ENCODE measurements at places on chromosomes 13 and 19.
A peak's percentile ranks its signal among the peaks of the same experiment; 100 is the strongest.

- no peaks in the 10 kb centered on the region for H3K27me3 ChIP-seq
- H3K4me3 ChIP-seq = peak within 1 kb of the TSS; percentile 86
- peaks cover 2% of the 10 kb centered on the region for H3K36me3 ChIP-seq
- H3K27ac ChIP-seq = peak within 1 kb of the TSS; percentile 100
- peaks cover 23% of the 10 kb centered on the region for H3K4me1 ChIP-seq
Observed at GRCh38 chr19:49677231-49677900, at the start of gene PRMT1. PRMT1 (plus strand) TSS chr19:49677271; CDS start chr19:49677281, 10 bp downstream.

DNA sequence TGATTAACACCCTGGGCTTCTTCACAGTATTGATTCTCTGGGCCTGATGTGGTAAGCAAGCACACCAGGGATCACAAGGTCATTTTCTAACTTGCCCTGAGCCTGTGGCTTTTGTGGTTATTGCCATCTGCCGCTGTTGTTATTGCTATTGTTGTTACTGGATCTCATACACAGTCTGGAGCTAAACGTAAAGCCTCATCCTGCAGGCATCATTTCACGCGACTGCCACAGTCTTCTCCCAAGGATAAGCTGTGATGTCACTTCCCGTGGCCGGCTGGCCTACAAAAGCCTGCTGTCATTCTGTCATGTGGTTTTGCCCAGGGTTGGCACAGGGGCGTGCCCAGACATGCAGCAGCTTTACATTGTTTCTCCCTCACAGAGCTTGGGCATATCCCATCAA is 154.0 kb upstream of the GPR12 start:
- DNase-seq = no peak
- H3K27ac ChIP-seq = no peak overlapping the region
- peaks cover under 1% of the 10 kb centered on the region for H3K4me1 ChIP-seq
- no peaks in the 10 kb centered on the region for H3K36me3 ChIP-seq
- H3K4me3 ChIP-seq = no peak overlapping the region

DNA sequence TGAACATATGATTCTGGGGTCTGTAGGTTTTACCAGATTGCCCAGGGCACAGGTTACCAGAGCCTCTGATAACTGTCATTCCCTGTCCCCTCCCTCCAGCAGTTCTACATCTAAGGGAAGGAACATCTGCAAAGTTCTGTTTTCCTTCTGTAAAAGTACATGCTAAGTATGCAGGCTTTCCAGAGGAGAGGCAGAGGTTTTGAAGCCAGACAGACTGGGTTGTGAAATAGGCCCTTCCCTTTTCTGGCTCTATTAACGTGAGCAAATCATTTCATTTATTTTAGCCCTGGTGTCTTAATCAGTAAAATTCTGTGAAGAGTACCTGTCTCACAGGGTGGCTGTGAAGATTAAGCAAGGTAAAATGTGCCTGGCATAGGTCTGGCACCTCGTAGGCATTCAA is 66.1 kb upstream of the C1QTNF9 start:
- H3K27ac ChIP-seq = no peak overlapping the region
- H3K4me3 ChIP-seq = no peak overlapping the region
- DNase-seq = no peak

- DNase-seq = no peak
- peaks cover 19% of the 10 kb centered on the region for H3K27me3 ChIP-seq
- no peak overlapping the region for H3K27ac ChIP-seq
- H3K36me3 ChIP-seq = peaks cover 3% of the 10 kb centered on the region
Observed at GRCh38 chr13:44423824-44424223, 50.2 kb downstream of the SERP2 start.

GRCh38 chr13:41696163-41697003 is 239.0 kb downstream of the RGCC start:
- no peaks in the 10 kb centered on the region for H3K27me3 ChIP-seq
- peaks cover 9% of the 10 kb centered on the region for H3K36me3 ChIP-seq
- H3K4me1 ChIP-seq = peaks cover 40% of the 10 kb centered on the region
- H3K4me3 ChIP-seq = no peak overlapping the region
- no peak for DNase-seq

DNA sequence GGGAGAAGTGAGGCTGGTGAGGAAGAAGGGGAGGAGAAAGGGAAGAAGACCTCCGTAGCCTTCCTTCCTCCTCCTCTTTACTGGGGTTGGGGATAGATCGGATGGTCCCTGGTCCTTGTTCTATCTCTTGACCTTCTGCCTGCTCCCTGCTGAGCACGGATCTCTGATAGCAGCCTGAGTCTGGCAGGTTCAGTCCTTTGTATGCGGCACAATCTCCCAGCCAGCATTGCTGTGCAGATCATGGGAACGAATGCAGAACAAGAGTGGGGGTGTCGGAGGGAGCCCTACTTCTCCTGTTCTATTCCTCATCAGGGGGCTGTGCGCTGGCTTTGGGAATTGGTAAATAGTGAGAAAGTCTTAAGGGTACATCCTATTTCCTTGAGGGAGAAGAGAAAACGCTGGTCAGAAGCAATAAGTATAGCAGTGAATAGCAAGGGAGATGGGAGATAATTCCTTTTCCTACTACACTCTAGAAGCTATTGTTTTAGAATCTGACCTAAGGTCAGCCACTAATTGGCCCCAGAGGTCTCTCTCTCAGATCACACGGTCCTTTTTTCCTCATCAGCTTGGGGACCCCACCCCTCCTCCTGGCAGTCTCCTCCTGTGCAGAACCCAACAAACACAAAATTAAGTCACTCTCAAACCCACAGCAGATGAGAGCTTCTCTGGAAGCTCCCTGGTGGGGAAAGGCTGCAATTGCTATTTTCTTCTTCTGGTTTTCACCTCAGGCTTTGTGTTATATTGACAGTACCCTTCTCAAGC is 41.0 kb downstream of the KL start:
- H3K36me3 ChIP-seq = no peaks in the 10 kb centered on the region
- H3K4me1 ChIP-seq = peaks cover 8% of the 10 kb centered on the region
- no peak overlapping the region for H3K4me3 ChIP-seq
- DNase-seq = no peak
- no peak overlapping the region for H3K27ac ChIP-seq
